ENCODE measurements at places on chromosomes 13 and 19. TPM values are rescaled to one million over a fixed set of nuclear protein-coding genes. Genes with fewer than 3 reads are reported as not detected.

CYP2A7 gene
- polyA plus RNA-seq, result not detected

ZNF547 gene
- 1.3 TPM for polyA plus RNA-seq

NAT14 gene
- polyA plus RNA-seq, result 10.2 TPM

PINLYP gene
- 9.9 TPM for polyA plus RNA-seq

ZNF793 gene
- polyA plus RNA-seq, result 0.22 TPM

ZNF333 gene
- polyA plus RNA-seq, result 10.3 TPM

ATP8A2 gene
- polyA plus RNA-seq, result 0.79 TPM

ADAMTSL5 gene
- polyA plus RNA-seq, result 13.2 TPM

PLPP2 gene
- polyA plus RNA-seq, result 90.8 TPM

KLHL1 gene
- 0.06 TPM for polyA plus RNA-seq

HNRNPA1L2 gene
- 13.2 TPM for polyA plus RNA-seq

SLC25A41 gene
- polyA plus RNA-seq, result 2.7 TPM

SIGLECL1 gene
- polyA plus RNA-seq, result not detected

GDF15 gene
- polyA plus RNA-seq, result 12.7 TPM

NTN5 gene
- not detected for polyA plus RNA-seq

NLRP7 gene
- polyA plus RNA-seq, result not detected

OR7A5 gene
- polyA plus RNA-seq, result not detected

LRRC8E gene
- 0.71 TPM for polyA plus RNA-seq

SERPINE3 gene
- polyA plus RNA-seq, result not detected

KLK15 gene
- not detected for polyA plus RNA-seq

SIGLEC8 gene
- polyA plus RNA-seq, result 1.1 TPM

RAB3D gene
- polyA plus RNA-seq, result 4.3 TPM

RHPN2 gene
- polyA plus RNA-seq, result 67.6 TPM

B3GNT8 gene
- 125 TPM for polyA plus RNA-seq

ZNF98 gene
- polyA plus RNA-seq, result 2.2 TPM

CPT1C gene
- not detected for polyA plus RNA-seq

ZNF540 gene
- 1.1 TPM for polyA plus RNA-seq

CKM gene
- polyA plus RNA-seq, result 30.5 TPM

ADM5 gene
- not detected for polyA plus RNA-seq

All from small intestine (tissue), 16 donors.